Activated CD4-positive, alpha-beta memory T cell treated with anti-CD3 and anti-CD28 coated beads, Interleukin-2, amount 10 ng/mL, durations not matched to agents 7 days and 5 days (primary cell): ENCODE measurements at places on chromosomes 11 and 22. TPM values are rescaled to one million over a fixed set of nuclear protein-coding genes. Genes with fewer than 3 reads are reported as not detected.

DNA sequence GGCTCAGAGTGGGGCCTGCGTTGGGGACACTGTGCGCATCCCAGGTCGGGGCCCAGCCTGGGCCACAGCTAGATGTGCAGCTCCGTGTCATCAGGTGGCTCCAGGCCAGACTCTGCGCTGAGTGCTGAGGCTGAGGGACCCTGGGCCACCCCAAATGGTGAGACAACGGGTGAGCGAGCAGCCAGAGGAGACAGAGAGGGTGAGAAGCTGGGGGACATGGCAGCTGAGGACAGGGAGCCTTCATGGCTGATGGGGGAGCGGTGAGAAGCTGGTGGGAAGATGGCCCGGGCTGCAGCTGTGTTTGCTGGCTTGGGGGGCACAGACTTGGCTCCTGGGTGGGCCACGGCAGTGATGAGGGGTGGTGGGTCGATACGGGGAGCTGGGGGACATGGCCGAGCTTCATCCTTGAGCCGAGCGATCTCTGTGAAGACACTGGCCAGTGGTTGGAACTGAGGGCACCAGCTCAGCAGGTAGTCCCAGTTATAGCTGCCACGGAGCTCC, 2.5 kb upstream of the TPP1 start:
- DNase-seq = no peak

DNA sequence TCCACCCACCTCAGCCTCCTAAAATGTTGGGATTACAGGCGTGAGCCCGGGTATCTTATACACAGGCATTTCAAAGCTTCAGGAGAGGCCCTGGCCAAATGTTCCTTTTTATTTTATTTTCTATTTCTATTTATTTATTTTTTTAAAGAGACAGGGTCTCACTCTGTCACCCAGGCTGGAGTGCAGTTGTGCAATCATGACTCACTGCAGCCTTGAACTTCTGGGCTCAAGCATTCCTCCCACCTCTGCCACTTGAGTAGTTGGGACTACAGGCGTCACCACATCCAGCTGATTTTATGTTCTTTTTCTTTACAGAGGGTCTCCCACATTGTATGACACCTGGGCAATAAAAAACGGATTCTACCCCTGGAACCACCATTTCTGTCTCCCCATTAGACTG, 71.2 kb downstream of the FBXO7 start:
- DNase-seq = no peak

DNA sequence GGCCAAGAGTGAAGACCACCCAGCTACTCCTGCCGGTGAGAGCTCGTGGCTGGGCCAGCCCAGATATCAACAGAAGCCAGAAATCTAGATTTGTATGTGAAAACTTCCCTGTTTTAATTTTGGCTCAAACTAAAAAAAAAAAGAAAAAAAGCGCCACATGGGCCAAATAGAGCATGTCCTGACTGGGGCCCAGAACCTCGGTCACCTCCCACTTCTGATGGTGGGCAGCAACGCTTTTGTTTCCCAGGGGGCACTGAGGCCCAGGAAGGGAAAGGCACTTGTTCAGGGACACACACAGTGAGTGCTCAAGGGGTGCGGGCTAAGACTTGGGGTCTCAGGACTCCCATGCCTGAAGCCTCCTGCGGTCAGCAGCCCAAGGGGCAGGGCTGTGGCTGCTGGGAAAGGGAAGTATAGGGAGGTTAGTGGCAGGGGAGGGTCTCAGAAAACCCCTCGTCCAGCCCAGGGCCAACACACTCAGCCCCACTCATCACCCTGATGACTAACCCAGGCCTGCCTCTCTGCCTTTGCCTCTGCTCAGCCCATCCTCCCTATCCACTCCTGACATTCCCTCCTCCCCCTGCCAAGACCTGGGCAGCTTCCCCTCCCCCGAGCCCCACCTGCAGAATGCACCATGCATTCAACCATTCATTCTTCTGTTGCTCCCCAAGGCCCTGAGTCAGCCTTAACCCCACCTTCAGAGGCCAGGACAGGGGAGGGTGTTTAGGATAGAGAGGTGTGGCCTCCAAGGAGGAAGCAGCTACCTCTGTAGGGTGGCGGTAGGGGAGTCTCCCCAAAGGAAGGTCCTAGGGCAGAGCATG, 30.0 kb upstream of the TCF20 start:
- peak; percentile 60 for DNase-seq

GRCh38 chr11:119691020-119691666, 37.9 kb downstream of the NECTIN1 start:
- DNase-seq = peak; percentile 76

- DNase-seq = no peak
Measured at GRCh38 chr11:115612046-115612730, 108.0 kb upstream of the CADM1 start.

GRCh38 chr11:1608363-1608762, at the start of gene KRTAP5-3:
Gene KRTAP5-3 (minus strand): TSS chr11:1608463. CDS start chr11:1608385, 78 bp downstream.
- DNase-seq = no peak

Gene MACROD1
- total RNA-seq = 9.1 TPM

Gene MED19
- total RNA-seq = 13.9 TPM

Gene MMP12
- not detected for total RNA-seq
